ENCODE measurements at places on chromosomes 5 and 9.

DNA sequence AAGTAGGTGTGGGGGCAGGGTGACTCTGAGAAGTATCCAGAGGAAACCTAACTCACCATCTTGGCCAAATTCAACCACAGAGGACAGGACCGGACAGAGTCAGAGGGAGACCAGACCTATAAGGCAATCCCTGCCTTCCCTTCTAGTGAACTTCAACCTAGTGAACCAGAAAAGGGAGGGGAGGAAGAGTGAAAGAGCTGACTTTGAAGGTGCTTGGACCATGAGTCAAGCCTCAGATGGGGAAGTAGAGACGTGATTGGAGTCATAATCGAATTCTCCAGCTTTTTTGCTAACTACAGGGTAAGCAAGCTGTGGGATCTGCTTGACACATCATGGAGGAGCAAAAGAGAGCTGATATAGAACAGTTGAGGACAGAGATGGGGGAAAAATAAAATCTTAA, 18.8 kb upstream of the KIF2A start:
- no peak for DNase-seq

DNA sequence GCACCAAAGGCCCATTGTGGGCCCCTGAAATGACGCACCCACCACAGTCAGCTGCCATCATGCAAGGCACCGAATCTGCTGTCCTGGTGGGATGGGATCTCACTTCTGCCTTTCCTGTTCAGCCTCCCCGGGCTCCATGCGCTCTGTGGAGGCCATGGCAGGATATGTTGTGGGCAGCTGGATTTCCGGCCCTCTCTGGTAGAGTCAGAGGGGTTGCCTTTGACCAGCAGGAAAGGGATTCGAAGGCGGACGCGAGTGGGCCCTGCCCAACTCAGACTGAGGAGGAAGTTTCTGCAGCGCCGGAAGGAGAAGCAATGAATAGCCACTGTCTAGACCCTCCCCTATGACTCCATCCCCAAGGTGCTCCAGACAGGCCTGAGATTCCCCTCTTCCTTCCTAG, 35.5 kb downstream of the GADD45G start:
- DNase-seq: no peak

DNA sequence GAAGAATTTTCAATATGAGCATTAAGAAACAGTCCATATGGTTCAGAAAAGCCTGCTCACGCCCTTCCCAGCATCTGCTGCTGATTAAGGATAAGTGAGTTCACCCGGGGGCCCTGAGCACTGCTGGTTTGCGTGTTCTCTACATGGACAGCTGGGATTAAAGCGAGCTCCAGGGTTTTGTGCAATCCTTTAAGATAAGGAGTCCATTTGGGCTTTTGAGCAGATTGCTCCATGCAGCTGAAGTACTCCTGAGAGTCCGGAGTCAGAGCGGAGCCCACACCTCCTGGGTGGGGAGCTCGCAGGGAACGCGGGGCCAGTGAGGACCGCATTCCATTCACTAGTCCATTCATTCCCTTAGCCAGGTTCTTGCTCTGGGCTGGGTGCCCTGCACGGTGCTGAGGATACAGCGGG, 149.3 kb upstream of the COL5A1 start:
- no peak for DNase-seq

- DNase-seq: peak; percentile 81
Observed at GRCh38 chr5:80654391-80655230, at the start of the genes DHFR and MSH3. TSS of gene DHFR (minus strand) at chr5:80654983. CDS start at chr5:80654489, 494 bp downstream. TSS of gene MSH3 (plus strand) at chr5:80654652. CDS start at chr5:80654728, 76 bp downstream.

DNA sequence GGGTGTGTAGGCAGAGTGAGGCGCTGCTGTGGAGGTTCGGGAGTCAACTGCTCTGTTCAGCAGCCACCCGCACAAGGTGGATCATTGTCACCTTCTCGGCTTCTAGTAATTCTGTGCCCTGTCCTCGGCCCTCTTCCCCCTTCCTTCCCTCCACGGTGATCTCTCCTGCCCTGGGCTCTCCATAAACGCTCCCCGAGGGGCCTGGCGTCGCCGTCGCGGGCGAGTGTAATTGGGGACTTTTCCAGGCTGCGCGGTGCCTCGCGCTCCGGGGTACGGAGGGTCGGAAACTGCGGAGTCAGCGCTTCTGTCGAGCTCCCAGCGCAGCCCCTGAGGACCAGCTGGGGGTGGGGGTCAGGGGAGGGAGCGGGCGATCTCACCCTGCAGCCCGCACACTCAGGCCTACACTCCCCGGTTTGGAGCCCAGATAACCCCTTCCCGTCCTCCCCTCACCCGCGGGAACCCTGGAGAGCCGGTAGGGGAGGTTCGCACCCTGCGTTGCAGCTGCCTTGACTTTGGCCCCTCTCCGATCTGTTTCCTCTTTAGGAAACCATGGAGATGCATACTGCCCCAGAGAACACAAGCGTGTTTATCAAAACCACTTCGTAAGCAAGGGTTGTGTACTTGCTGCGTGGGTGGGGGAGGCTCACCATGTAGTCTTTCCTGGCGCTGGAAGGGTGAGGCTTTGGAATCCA, 188.3 kb upstream of the ZNF618 start:
- DNase-seq: peak; percentile 17

DNA sequence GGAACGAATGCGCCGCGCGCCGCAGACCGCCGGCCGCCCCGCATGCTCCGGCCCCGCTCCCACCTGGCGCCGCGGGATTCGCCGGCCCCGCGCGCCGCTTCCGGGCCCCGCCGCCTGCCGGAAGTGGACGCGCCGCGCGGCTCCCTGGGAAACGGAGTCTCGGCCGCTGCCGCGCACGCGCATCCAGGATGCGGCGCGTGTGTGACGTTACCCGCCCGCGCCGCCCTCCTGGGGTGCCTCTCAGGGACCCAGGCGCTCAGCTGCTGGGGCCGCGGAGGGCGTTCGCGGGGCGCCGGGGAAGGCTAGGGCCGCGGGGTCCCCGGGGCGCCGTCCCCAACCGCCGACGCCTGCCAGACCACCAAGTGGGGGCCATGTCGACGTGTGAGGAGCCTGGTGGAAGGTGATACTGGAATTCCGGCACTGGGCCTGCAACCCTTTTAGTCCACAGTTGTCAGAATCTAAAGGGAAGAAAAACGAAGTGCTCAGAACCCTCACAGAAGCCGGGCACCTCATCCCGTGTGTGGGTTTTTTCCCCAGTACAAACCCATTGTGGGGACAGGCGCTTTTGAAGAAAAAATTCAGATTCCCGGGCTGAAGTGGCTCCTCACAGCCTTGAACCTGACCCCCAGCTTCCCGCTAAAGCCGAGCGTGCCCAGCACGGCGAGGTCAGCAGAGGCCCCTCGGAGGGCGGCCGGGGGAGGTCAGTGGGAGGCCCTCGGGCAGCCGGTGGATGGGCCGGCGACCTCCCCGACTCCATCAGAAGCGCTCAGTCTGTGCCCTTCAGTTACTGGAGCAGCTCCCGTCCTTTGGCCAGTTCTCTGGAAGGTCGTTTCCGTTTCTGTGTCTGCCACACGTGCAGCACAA, at the start of gene CLPTM1L:
TSS of gene CLPTM1L (minus strand) at position 125 of the 864 bp plus-strand sequence. CDS start 258 bp downstream, outside the sequence.
- peak; percentile 96 for DNase-seq

DNA sequence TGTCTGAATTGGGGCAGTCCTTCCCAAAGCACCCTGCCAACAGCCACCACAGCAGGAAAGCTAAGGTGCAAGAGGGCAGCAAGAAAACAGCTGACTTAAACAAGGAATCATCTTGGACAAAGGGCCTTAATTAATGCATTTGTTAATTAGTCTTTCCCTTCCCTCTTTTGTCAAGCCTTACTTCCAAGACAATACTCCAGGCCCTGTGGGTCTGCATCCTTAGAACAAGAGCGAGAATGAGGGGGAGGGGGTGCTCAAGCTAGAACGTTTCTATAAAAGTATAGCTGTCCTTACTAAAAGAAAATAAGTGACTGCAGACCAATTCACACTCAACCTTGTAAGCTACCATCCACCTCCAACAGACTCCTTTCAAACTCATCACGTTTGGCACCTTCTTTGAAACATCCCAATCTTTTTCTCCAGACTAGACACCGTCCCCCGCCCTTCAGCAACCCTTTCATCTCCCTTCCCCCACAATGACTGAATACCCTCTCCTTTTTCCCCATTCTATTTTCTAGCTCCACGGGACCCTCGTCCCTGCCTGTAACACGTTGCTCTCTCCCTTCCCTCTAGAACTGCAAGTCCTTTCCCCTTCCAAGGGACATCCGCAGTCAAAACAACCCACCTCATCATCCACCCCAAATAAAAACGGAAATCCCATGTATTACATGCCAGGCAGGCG, 85.7 kb upstream of the RNF38 start:
- DNase-seq: no peak

- no peak for DNase-seq
Observed at GRCh38 chr9:137520614-137521404, 29.4 kb downstream of the PNPLA7 start.

- DNase-seq: peak; percentile 68
Observed at GRCh38 chr5:55934115-55934613, 60.6 kb downstream of the IL6ST start.

DNA sequence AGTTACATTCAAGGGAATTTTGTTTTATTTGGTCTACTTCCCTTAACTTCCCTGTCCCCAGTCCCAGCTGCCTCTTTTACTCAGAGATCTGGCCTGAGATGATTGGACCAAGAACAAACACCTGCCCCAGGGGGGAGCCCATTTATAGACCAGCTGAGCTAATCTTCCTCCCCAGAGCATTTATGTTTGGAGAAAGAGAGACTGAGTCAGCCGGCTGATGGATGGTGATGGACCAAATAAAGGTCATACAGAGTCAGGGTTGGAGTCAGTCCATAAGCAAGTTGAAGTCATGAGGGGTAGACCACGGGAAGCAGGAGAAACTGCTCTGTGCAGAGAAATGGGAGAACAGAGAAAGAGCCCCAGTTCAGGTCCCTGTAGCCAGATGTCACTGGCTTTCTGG, 77.7 kb downstream of the TMEM174 start:
- no peak for DNase-seq

DNA sequence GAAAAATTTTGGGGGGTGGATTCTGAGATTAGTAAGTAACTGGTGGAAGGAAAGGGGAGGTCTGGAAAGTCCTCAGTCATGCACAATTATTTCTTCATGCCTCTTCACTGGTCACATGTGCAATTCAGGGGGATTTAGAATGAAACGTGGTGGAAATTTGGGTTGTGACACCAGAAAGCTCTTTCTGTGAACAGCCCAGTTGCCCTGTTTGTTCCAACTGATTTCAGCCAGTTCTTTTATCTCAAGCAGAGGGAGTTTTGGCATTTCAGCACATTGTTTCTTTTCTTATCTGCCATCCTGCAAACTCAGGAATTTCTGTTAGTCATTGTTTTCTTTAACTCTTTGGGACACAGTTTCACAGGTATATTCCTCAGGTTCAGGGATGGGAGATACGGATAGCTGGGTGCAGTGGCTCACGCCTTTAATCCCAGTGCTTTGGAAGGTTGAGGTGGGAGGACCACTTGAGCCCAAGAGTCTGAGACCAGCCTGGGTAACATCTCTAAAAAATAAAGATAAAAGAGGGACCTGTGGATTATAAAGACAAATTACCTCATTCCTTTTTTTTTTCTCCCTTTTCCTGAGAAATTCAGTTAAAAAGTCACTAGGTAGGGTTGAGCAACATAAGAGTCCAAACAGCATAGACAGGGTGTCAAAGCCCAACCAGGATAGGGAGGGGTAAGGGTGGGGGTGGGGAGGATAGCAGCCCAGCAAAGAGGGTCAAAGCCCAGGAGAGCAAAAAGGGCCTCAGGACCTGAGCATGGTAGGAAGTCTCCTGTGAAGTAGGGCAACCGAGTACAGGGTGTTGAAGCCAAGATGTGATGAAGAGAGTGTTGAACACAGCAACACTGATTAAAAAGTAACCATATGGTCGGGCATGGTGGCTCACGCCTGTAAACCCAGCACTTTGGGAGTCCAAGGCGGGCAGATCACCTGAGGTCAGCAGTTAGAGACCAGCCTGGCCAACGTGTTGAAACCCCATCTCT, 5.4 kb upstream of the B4GALT1 start:
- DNase-seq: no peak

- no peak for DNase-seq
Observed at GRCh38 chr9:70601000-70601951, 186.8 kb upstream of the KLF9 start.

DNA sequence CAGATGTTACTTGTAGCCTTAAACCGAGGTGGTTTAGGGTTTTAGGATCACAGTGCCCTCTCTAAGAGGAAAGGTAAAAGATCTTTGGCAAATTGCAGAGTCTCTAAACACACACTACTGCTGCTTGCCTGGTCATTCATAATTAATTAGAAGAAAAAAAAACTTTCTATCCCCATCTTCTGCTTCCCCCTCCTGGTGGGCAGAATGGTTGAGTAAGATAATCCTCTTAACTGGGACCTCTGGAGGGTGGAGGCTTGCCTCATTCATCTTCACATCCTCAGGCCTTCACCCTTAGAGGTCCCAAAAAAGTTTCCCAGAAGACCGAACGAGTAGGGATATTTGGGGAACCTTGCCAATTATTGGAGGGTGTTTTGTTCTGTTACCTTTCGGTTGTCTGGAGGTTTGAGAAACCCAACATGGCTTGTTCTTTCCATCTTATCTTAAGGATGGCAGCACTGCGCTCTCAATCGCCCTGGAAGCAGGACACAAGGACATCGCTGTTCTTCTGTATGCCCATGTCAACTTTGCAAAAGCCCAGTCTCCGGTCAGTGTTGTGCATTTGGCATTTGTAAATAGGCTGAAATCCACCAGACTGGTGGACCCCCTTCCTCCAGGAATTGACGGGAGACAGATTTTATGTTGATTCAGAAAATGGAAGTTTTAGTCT, 97.3 kb upstream of the DMRT1 start:
- DNase-seq: no peak

DNA sequence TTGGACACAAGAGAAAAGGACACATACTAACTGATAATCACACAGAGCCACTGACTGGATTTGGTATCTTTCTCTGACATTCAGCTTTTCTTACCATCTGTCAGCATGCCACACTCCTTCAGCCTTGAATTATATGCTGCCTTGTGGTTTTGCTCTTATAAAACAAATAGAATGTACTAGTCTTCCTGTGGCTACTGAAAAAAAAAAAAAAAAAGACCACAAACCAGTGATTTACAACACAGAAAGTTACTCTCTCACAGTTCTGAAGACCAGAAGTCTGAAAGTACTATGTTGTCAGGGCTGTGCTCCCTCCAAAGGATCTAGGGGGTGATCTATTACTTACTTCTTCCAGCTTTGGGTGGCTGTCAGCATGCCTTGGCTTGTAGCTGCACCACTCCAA, 82.3 kb downstream of the THBS4 start:
- no peak for DNase-seq

DNA sequence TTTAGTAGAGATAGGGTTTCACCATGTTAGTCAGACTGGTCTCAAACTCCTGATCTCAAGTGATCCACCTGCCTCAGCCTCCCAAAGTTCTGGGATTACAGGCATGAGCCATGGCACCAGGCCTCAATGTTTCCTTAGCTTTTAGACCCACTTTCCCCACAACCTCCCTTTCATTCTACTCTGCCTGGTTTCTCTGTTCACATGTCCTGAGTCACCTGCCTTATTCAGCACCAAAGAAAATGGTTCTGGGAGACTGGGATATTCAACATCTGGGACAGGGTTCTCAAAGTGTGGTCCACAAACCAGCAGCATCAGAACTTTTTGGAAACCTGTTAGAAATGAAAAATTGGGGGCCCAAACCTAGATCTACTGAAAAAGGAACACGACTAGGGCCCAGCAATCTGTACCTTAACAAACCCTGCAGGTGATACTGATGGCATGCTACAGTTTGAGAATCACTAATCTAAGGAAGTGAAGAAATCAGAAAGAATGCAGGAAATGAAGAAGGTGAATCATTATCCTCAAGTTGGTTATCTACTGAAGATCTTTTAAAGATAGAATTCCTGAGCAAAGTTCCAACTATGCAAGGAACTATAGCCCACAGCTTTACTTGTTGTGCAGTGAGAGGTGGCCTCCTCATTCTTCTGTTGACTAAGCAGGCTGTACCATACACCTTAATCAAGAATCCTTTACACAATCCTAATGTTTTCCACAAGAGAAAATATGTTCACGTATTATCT, 51.8 kb upstream of the CTNNAL1 start:
- no peak for DNase-seq
